ENCODE measurements at places on chromosomes 2 and 18.
A peak's percentile ranks its signal among the peaks of the same experiment; 100 is the strongest.

- DNase-seq, result peak; percentile 19
Measured at GRCh38 chr18:58970943-58971790, 106.5 kb downstream of the ZNF532 start.

- DNase-seq, result no peak
Measured at GRCh38 chr2:207692206-207693065, 19.0 kb upstream of the CCNYL1 start.

DNA sequence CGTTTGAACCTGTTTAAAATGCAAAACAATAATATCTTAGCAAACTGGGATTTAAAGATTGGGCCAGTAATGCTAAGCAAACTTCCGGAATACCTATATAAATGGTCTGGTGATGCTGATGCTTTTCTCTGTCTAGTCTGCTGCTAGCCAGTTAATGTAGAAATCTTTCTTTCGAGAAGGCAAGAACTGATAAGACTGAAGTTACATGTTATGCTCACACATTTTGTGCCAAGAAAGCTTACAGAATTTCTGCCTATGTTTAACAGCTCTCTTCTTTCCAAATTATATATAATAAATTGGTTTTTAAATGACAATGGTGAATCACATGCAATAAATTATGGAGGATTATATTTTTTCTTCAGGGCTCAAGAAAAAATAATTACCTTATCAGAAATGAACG is 37.9 kb downstream of the GCA start:
- no peak for DNase-seq

- no peak for DNase-seq
Measured at GRCh38 chr2:189191766-189192165, 12.2 kb upstream of the COL5A2 start.

- no peak for DNase-seq
Measured at GRCh38 chr2:25115902-25116301, 52.5 kb downstream of the POMC start.

DNA sequence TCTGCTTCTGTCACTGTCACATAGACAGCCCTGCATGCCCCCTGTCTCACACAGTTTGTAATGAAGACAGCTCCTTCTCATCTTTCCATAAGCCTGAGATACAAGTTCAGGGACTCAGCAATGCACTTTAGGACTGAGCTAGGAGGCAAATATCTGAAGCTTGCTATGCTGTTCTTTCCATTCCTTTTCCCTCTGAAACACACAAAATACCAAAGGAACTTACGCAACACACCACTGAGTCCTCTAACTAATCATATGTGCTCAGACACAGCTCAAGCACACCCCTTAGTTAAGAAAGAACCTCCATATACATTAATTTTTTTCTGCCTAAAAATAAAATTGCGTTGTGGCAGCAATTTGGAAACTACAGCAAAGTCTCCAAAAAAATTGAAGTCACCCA is 17.9 kb downstream of the SERPINB8 start:
- DNase-seq, result no peak

- no peak for DNase-seq
Measured at GRCh38 chr2:27664622-27665363, 1.1 kb downstream of the SLC4A1AP start.

GRCh38 chr2:55518841-55519165 is 715 bp upstream of the CFAP36 start:
- no peak for DNase-seq

GRCh38 chr2:11482473-11483035 is 16.6 kb upstream of the E2F6 start:
- DNase-seq, result no peak

DNA sequence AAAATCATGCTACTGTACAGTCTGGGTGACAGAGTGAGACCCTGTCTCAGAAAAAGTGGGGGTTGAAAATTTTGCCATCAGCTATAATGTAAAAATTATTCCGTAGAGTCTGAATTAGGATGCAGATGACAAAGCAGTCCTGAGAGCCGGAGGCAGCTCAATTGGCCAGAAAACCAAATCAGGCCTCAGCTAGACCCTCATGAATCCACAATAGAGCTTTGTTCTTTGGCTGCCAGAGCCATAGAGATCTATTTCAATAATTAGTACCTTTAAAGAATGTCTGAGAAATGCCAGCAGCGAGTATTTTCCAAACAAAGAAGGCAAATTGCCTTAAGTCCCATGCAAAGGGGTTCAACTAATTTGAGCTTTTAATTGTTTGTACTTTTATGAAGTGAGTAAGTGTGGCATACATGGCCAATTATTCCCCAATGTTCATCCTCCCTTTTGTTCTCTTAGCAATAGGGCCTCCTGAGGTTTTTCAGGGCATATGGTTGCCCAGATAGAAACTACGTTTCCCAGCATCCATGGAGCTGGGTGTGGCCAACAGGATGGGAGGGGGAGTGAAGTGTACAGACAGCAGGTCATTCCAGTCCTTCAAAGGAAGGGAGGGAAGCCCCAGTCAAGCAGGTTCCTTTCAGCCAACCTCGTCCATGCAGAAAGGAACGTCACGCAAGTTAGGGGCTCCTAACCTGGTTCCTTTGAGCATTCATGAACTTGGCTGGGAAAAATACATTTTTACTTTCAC is 211.3 kb upstream of the APCDD1 start:
- no peak for DNase-seq
